ENCODE measurements at places on chromosomes 12 and 14.

GRCh38 chr12:16857456-16857923 is 251.5 kb upstream of the LMO3 start:
- no peak for DNase-seq

- DNase-seq = no peak
Measured at GRCh38 chr12:29374913-29375312, 6.1 kb downstream of the ERGIC2 start.

GRCh38 chr12:13146336-13146938 is 43.0 kb upstream of the GSG1 start:
- no peak for DNase-seq

- DNase-seq = no peak
Measured at GRCh38 chr14:94638339-94638738, 26.1 kb downstream of the SERPINA3 start.

DNA sequence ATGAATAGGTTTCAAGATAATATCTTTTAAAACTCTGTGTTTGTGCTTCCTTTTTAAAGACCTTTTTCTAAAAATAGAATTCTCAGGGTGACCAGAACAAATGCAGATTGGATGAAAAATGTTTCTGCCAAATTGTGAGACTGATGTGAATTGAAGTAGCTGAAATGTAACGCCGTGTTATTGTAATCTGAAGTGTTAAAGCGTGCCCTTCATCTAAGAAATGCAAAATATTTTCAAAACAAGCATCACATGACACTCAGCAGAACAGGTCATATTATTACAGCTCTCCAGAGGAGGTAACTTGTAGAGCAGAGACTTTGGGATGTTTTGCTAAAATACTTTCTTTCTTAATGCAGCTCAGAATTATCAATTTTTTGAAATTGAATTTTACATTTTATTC is 90.0 kb upstream of the PLEKHA5 start:
- DNase-seq = no peak

DNA sequence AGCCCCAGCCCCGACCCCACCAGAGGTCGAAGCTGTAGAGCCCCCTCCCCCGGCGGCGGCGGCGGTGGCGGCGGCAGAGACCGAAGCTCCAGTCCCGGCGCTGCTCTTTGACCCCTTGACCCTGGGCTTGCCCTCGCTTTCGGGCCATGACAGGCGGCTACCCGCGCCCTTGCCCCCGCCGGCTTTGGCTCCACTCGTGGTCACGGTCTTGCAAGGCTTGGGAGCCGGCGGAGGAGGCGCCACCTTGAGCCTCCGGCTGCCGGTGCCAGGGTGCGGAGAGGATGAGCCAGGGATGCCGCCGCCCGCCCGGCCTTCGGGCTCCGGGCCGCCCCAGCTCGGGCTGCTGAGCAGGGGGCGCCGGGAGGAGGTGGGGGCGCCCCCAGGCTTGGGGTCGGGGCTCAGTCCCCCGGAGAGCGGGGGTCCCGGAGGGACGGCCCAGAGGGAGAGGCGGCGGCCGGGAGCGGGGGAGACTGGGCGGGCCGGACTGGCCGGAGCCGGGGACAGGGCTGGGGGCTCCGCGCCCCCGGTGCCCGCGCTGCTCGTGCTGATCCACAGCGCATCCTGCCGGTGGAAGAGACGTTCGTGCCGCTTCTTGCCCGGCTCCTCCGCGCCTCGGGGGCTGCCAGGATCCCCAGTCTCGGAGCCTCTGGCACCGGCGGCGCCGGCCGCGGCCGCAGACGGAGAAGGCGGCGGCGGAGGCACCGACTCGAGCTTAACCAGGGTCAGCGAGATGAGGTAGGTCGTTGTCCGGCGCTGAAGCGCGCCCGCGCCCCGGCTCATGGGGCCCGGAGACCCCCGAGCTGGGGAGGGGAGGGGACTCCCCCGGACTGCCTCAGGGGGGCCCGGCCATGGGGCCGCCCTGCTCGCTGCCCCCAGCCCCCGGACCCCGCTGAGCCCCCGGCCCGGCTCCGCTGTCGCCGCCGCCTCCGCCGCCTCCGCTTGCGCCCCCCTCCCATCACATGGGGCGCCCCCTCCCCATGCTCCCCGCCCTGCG is 778 bp downstream of the AGAP2 start:
- peak; percentile 78 for DNase-seq

GRCh38 chr12:120194226-120194533 is 335 bp downstream of the GCN1 start:
- DNase-seq = no peak

GRCh38 chr14:59484639-59485175 is 390 bp downstream of the JKAMP start:
- no peak for DNase-seq

- DNase-seq = no peak
Measured at GRCh38 chr12:57575771-57576612, 15.0 kb upstream of the PIP4K2C start.

- DNase-seq = no peak
Measured at GRCh38 chr12:100555722-100556121, 17.8 kb upstream of the GAS2L3 start.

Measured in D341Med (cell line).